ENCODE measurements at places on chromosomes 5 and 9.

DNA sequence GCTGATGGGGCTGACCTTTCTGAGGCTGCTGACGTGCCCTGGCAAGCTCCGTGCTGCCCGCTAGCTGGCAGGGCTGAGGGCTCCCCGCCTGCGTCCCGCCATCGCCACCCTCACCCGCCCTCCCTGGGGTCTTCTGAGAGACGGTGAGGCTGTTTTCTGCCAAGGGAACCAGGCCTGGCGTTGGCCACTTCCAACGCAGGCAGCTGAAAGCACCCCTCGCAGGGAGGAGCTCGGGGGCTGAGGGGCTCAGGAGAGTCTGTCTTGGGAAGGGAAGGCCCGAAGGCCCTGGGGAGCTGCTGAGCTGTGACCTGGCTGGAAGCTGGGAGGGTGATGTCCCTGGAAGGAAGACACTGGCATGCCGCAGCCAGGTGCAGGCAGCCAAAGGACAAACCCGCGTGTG is 9.8 kb upstream of the TMEM250 start:
- DNase-seq = no peak

DNA sequence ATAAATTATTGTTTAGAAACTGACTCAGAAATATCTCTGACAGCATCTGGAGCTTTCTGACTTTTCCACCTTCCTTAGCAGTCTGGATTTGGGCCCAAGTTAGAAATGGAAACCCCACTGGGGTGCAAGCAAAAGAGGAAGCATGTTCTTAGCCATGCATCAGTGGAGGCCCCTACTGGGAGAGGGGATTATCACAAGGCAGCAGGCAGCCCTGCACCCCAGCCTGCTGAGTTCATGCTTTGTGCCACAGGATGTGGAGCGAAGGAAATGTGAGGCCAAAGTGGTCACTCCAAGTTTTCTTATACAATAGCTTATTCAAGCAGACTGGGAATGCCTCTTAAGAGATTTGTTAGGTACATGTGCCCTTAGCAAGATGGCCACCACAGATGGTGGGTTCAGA is 146.5 kb upstream of the TLX3 start:
- no peak for DNase-seq

DNA sequence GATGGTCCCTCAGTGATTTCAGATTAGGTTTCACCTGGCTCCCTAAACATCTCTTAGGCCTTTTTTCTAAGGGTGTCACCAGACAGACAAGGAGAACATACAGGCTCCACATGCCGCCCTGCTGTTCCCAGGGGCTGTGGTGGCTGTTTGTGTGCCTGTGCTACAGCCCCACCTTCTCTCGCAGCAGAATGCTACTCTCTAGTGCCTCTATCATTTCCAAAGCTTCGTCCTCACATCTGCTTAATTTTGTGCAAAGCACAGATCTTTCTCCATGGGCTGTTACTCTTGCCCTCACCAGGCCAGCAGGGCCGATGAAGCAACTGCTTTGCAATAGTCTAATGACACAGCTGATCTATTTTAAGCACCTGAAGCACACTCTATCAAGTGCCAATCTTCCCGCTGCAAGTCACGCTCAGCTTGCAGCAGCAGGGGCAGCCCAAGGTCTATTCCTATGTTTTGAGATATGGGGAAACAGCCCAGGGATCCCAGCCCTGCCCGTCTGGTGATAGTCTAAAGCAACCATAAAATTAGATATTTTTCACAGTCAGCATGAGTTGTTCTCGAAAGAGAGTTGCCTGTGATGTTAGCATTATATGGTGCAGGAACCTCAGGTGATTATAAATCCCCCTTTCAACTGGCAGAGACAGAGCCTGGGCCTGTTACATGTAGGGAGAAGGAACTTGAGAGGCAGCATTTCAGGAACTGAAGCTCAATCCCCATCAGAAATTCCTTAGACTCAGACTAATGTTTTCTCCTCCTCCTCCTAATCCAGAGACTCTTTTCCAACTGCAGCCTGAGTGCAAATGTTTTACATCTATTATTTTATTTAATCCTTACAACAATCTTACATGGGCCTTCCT is 12.7 kb downstream of the ABLIM3 start:
- DNase-seq = peak; percentile 43

DNA sequence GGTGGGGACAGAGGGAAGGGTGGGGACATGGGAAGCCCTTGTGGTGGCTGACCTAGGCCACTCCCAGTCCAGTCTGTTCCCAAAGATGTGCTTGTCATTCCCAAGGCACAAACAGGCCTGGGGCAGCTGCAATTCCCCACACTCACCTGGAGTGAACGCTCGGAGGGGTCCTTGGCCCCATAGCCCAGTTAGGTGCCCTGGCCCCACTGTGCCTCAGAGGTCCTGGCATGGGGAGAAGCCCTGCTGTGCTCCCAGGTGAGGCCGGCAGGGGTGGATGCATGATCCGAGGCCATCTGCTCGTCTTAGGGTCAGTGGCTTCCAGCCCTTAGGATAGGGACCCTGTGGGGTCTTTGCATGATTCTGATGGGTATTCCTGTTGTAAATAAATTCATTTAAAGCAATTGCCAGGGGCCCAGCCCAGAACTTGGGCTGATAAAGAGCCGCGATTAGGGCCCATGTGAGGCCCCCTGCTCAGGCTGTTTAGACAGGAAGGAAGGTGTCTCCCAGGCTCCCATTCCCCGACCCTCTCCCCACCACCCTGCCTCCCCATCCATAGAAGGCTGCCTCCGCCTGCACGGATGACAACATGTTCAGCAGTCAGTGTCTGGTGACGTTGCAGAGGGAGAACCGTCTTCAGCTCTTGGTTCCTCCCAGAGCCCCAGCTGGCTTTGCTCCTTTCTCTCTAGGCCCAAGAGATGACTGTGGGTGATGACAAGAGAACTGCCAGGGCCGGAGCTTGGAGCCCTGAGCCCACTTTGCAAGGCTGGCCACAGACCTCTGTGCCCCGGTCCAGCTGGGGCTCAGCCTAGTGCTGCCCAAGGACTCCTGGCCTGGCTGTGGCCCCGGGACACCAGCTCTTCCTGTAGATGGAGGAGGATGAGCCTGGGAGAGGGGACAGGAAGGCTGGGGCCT is 28.4 kb upstream of the IRX4 start:
- no peak for DNase-seq

- no peak for DNase-seq
Observed at GRCh38 chr9:126488310-126488709, 125.4 kb upstream of the LMX1B start.

DNA sequence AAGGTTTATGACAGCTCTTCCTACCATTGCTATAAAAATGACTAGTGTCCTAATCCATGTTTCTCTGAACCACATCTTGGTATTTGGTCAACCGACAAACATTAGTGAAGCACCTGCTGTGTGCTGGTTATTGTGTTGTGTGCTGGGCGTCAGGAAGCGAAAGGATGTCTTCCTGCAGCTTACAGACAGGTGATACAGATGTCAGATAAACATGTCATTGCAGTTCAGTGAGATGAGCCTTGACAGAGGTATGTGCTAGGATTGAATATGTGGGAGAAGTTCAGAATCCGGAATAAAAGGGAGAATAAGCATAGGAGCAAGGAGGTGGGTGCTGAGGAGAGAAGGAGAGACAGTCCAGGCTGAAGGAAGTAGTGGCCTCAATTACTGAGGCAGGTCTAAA is 20.3 kb upstream of the CTNNA1 start:
- no peak for DNase-seq

DNA sequence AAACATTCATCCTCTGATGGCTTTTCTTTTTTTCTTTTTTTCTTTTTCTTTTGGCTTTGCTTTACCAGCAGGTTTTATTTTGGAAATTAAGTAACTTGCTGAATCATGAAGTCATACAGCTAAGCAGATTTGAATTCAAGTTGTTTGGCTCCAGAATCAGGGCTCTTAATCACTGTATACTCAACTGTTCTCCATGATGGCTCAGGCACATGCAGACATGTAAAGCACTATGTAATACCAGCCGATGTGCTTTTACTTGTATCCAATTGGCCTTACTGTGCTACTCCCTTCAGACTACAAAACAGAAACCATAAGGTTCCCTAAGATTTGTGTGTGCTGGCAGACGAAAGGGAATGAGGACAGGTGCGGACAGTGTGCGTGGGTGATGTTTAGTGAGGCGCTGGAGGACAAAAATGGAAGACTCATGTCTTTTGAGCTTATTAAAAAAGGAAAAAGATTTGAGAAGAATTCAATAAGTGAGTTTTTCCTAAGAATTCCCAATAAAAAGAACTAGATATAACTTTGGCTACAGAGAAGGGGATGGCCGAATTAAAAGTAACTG is 44.7 kb upstream of the OTP start:
- DNase-seq = no peak

DNA sequence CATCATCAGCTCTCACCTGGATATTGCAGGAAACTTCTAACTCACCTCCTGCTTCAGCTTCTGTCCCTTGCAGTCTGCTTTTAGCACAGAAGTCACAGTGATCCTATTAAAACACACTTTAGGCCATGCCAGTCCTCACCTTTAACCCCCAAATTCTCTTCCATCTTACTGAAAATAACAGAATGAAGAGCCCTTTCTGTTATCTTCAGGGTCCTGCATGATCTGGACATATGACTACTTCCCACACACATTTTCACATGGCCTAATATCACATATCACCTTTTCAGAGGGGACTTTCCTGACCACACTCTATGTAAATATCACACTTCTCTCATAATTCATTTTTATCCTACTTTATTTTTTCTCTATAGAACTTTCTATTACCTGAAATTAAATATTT is 550.6 kb upstream of the CLINT1 start:
- no peak for DNase-seq

- DNase-seq = no peak
Observed at GRCh38 chr9:112896131-112896530, 5.5 kb upstream of the SLC46A2 start.

DNA sequence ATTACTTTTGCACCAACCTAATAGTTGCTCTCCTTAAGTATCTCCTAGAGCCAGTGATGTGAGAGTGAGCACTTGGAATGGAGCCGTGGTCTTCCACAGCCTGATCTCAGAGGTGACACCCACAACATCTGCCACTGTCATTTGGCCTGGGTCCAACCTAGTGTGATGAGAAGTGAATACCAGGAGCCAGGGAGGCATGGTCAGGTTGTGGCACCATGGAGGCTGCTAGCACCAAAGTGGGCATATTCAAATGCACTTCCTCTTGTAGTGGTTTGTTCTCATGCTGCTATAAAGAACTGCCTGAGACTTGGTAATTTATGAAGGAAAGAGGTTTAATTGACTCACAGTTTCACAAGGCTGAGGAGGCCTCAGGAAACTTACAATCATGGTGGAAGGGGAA is 22.6 kb upstream of the CEP72 start:
- no peak for DNase-seq

DNA sequence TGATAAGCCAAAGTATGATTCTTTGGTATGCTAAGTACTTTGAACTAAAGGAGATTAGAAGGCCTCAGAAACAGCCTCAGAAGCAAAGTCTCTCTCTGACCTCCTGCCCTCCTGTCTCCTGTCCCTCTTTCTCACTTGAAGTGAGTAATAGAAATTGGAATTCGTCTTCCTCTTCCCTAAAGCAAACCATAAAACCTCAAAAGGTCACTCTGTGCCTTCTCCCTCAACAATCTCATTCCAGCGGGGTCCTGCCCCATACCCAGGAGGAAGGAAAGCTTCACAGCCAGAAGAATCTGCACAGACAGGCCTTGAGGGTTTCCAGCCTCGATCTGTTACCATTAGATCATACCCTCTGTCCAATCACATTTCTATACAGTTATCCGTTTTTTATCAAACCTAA is 87.8 kb downstream of the HAPLN1 start:
- no peak for DNase-seq

- DNase-seq = peak; percentile 2
Observed at GRCh38 chr9:14846871-14847311, 63.3 kb downstream of the FREM1 start.

GRCh38 chr9:121399883-121400607 is 30.0 kb upstream of the STOM start:
- peak; percentile 6 for DNase-seq

- DNase-seq = no peak
Observed at GRCh38 chr9:132032238-132032950, 47.3 kb downstream of the MED27 start.

DNA sequence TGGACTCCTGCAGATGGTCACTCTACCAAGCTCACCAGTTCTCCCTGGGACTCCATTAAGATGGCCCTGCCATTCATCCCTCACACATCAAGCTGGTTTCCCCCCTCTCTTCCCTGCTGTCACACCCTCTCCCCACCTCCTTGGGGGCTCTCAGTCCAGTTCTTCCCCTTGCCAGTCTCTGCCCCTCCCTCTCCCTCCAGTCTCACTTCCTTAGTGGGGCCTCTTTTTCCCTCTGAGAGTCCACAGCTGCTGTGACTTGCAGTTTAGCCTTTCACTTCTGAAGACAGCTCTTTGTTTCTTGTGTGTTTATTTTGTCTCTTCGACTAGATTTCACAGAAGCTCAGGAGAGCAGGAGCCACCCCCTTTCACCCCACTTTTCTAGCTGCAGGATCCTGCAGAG is 10.5 kb downstream of the DOCK2 start:
- DNase-seq = no peak

DNA sequence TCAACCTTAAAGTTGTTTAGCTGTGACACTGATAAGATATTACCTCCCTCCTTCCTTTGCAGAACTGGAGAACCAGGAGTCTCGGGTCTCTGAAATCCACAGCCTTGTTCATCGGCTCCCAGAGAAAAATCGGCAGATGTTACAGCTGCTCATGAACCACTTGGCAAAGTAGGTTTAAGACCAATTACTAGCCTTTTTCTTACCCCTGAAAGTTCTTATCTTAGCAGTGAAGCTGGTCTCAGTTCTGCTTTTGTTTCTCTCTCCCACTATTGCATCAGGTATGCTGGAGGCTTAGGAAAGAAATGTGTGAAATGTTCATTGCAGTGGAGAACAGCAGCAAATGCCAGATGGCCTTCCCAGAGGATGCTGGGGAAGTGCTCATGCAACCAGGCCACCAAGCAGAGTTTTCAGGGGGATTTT is 287.4 kb downstream of the ARHGAP26 start:
- no peak for DNase-seq

DNA sequence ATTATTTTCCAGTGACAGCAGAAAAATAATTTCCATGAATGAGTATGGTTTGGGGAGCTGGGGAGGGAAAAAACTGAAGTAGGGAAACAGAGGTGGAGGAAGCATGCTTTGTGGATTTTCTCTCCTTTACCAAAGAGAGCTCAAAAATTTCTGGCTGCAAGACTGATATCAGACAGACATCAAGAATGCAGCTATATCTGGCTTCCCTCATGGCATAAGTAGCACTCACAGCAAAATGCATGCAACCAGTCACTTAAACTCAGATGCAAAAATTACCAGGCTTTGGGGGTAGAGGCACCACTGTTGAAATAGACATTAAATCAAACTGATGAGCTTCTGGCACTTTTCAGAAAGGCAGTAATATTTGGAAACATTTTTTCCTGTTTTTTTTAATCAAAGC is 196.9 kb downstream of the TSSK1B start:
- no peak for DNase-seq

DNA sequence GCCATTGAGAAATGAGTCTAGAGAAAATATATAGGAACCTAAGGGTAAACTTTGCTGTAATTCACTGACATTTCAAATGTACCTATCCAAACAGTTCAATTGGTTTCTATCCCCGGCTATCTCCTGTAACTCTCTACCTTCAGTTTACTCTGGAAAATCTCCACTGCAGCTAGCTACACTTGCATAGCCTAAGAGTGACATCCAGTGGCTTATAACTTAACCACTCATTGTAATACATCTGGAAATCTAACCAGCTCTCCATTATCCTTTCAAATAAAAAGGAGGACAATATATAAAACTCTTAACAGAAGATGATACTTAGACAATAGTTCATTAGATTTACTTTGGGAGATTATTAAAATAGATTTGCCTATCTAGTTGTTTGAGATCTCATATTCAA is 35.3 kb upstream of the SPDL1 start:
- DNase-seq = no peak

Data from NCI-H1436 treated with DMSO at 0.1 percent for 48 hours (cell line).